ENCODE measurements at places on chromosomes 7 and 10.
A peak's percentile ranks its signal among the peaks of the same experiment; 100 is the strongest.

DNA sequence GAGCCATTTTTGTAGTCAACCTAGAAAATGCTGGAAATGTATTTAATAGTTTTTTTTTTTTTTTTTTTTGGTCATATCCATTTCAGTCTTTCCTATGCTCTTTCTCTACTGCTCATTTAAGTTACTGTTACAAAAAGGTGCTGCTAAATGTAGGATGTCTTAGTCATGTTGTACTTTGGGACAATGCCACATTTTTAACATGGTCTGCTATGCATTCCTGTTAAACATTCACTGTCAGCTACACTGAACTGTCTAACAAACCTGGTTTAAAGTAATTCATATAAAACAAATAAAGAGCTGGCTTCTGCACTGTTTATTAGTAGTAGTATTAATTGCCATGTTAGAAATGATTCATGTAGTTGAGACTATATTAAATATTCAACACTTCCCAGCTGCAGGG, 108.6 kb downstream of the NSUN6 start:
- DNase-seq, result no peak

- DNase-seq, result peak; percentile 42
These were observed 7.4 kb downstream of the ADCYAP1R1 start for GRCh38 chr7:31059551-31059950.

GRCh38 chr7:112103246-112103645, 103.0 kb downstream of the DOCK4 start:
- no peak for DNase-seq

DNA sequence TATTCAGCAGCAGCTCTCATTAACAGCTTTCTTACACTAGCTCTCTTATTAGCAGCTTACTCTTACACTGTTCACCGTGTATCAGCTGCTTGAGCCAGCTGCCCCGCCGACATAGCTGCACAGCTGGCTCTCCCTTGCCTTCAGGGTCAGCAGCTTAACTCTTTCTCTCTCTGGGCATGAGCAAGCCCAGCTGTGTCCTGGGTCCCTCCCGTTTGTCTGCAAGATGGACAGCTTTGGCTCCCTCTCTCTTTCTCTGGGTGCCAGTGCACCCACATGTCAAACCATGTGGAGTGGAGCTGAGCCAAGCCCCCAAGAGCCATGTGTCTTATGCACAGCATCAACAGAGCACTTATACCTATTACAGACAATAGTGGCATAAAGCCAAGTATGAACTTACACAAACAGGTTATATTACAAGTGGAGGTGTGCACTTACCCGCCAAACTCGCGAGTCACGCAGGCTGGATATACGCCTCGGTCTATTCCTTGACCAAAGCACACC, 35.7 kb upstream of the MTPAP start:
- DNase-seq, result peak; percentile 39

DNA sequence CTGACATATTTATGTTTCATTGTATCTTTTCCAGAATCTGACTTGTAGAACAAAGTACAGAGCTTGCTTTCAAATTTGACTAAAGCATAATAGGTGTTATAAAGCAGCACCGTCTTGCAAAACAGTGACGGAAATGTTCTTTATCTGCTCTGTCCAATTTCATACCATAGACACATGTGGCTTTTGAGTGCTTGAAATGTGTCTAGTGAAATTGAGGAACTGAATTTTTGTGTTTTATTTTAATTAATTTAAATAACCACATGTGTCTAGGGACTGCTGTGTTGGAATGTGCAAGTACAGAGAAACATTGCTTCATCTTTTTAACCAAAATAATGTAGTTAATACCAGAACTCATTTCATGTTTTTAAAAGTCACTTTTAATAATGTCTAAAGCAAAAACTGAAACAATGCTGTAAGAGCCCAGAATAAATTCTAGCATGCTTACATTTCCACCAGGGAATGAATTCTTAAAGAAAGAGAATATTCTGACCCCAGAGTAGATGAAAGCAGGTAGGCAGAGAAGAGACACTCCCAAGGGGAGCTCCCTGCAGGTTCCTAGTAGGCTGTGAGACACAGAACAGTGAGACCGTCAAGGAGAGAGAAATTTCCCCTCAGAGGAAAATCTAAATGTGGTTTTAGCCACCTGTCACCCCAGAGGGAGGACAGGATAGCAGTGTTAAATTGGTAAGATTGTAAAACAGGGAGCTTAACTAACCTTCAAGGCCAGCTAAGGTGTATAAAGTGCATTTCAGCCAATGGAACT, 175.3 kb upstream of the KMT2E start:
- no peak for DNase-seq

GRCh38 chr10:8133146-8133545, 78.7 kb downstream of the GATA3 start:
- DNase-seq, result no peak

- peak; percentile 71 for DNase-seq
These were observed 5.7 kb downstream of the GATA3 start for GRCh38 chr10:8060010-8060703.

GRCh38 chr7:89507034-89507433, 647.2 kb upstream of the STEAP1 start:
- DNase-seq, result no peak

- DNase-seq, result peak; percentile 20
These were observed 26.6 kb upstream of the PLA2G12B start for GRCh38 chr10:72981028-72981881.

DNA sequence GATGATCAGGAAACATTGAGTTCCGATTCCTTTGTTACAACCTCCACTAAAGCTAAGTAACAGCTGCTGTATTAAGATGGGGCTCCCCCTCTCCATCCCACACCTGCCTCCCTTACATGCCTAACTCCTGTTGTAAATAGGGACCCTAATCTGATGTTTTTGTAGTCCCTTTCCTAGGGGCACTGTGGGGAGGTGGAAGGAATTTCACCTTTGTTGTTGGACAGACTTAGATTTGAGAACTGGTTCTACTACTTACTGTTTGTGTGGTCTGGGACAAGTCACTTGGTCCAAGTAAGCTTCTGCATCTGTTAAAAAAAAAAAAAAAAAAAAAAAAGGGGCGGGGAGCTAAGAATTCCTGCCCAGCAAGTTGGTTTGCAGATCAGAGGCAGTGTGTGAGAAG, 42.6 kb downstream of the KIAA1217 start:
- no peak for DNase-seq

- DNase-seq, result no peak
These were observed 331.8 kb downstream of the NRG3 start for GRCh38 chr10:82206831-82207230.

DNA sequence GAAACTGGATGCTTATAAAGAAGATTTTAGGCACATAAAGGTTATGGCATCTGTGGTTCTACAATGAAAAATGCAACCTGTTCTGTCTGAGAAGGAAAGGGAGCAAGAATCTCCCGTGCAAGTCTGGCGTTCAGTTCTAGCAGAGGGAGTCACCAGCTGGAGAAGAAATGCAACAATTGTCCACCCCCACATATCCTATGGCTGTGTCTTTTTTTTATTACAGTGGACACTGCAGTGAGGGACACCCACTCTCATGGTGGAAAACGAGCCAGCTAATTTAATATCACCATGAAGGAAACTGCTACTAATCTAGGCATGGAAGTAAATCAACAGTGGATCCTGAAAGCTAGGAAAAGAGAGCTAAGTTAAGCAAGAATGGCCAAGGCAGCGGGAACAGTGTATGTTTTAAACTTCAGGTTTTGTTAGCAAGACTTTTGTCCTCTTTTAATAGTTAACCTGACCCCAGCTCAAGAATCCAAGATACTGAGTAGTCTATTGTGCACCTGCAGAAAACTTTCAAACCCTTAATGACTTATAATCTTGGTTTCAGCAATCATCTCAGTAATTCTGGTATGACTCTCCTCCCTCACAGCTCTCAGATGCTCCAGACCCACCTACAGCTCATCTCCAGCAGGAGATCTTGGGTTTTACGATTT, 149.3 kb downstream of the FGFR2 start:
- no peak for DNase-seq

GRCh38 chr7:40885503-40885902, 750.7 kb downstream of the SUGCT start:
- DNase-seq, result no peak

DNA sequence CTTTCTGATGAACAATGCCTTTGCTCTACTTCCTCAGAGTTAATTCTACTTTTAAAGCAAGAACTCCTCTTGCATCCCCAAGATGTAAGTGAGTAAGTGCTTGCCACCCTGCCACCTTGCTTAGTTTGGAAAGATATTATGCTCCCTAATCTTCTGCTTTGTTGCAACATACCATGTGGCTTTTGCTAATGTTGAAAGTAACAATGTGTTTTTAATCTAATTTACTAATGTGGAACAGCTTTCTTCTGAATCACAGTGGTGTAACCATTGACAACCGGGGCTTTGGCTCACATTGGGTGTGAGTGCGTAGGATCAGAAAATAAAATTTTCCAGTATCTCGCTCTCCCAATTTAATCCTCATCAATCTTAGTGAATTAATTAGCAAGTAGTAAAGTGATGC, 254.1 kb upstream of the PTER start:
- no peak for DNase-seq

- no peak for DNase-seq
These were observed 25.6 kb downstream of the IRF5 start for GRCh38 chr7:128963327-128963757.

DNA sequence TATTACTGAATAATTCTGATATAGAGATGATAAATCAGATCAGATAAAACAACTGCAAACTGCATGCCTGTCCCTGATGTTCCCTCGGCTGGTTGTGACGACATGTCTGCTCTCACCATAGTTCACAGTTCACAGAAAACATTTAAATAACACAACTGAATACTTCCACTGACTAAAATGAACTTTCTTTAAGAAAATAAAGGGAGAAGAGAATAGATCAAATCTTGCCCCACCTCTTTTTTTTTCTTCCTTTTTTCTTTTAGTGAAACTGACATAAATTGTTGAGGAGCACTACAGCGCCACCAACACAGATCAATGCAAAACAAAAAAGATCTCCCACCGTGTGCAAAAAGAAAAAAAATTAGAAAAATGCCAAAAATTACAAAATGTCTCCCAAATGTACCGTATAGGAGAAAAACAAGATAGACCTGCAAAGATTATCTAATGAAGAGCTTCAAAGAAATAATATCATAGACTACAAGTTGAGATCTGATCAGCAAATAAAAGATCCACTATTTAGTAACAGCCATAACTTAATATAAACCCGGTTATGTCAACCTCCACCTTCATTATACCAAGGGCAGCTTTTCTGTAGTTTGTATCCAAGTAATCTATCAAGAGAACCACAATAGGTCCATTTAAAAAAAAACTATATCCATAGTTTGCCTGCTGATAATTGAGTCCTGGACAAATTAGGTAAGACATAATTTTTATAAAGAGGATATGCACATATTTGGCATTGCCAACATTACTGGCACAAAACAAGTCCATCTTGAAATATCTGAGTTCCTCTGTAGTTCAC, 30.7 kb upstream of the EPC1 start:
- no peak for DNase-seq

- DNase-seq, result no peak
These were observed 25.8 kb upstream of the PLPP4 start for GRCh38 chr10:120431251-120431651.

DNA sequence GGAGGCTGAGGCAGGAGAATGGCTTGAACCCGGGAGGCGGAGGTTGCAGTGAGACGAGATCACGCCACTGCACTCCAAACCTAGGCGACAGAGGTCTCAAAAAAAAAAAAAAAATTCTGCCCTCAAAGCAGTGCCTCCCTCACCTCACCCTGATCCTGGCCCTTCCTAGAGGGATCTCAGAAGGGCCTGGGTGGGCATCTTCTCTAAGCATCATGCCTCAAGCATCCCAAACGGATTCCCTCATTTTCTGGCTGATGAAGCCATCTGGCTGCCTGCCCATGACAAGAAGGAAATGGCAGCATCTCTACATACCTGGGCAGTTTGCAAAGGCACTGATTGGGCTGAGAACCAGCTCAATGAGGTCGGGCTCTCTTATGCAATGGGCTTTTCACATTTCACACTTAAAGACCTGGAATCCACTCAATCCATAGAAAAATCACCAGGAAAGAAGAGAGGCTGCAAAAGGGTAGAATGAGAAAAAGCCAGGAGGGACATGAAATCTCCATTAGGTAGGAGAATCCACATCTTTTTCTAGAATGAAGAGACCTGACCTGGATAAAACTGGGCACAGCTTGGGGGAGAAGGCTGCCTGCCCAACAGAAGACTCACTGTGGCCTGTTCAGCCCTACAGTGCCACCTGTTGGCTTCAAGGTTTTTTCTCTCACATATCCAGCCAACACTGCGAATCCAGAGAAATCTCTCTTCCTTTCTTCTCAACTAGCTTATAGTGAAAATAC, 48.1 kb downstream of the PDLIM1 start:
- DNase-seq, result peak; percentile 37

GRCh38 chr7:5064391-5065106, 18.9 kb downstream of the RBAK start:
- no peak for DNase-seq

DNA sequence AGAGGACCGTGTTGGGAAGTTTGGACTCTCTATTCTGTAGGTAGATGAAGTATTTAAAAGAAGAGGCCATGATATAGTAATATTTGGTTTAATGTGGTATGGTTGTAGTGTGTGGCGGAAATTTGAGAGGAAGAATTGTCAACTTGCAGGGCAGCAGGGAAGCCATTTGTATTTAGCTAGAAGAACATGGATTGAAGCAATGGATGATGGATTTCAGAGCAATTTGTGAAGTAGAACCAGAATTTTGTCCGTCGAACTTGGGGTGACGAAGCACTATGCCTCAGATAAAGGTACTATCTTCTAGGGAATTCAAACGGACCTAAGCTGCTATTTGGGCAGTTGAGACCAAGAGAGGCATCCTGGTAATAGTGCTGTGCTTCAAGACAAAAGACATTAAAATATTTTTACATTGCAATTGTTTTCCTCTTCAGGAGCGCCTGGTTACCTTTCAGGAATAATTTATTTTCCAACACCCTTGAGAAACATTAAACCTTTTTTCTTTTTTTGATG, 615 bp upstream of the WBP1L start:
- DNase-seq, result no peak

DNA sequence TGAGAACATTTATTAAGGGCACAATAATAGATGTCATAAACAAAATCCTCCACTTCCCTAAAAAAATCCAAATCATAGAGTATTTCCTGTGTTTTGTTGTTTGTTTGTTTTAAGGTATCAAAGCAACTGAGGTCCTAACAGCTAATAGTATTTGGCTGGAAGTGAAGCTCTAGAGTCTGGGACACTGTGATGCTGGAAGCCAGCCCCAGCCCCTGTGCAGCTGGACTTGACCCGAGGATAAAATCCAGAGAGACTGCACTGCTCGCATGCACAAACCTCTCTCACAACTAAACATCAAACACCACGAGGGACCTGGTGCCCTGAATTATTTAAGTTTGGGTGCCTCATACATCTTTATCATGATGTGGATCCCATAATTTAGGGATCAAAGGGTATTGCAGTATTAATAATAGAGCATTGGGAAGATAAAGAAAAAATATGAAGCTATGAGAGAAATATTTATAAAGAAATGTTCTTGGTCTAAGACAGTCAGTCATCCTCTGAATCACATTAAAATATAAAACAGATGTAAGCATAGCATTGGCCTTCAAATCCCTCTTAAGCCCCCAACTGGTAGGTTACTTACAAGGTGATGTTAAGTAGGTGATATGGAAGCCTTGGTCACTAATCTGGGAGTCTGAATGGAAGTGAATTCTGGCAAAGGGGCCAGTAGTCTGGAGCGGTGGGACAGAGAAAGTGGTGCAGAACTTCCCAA, 44.4 kb downstream of the CUBN start:
- DNase-seq, result no peak
